Stimulated activated CD4-positive, alpha-beta T cell treated with anti-CD3 and anti-CD28 coated beads, Interleukin-15, amount 100 ng/mL, for 1 hour (primary cell): ENCODE measurements at places on chromosomes 1 and 21.

DNA sequence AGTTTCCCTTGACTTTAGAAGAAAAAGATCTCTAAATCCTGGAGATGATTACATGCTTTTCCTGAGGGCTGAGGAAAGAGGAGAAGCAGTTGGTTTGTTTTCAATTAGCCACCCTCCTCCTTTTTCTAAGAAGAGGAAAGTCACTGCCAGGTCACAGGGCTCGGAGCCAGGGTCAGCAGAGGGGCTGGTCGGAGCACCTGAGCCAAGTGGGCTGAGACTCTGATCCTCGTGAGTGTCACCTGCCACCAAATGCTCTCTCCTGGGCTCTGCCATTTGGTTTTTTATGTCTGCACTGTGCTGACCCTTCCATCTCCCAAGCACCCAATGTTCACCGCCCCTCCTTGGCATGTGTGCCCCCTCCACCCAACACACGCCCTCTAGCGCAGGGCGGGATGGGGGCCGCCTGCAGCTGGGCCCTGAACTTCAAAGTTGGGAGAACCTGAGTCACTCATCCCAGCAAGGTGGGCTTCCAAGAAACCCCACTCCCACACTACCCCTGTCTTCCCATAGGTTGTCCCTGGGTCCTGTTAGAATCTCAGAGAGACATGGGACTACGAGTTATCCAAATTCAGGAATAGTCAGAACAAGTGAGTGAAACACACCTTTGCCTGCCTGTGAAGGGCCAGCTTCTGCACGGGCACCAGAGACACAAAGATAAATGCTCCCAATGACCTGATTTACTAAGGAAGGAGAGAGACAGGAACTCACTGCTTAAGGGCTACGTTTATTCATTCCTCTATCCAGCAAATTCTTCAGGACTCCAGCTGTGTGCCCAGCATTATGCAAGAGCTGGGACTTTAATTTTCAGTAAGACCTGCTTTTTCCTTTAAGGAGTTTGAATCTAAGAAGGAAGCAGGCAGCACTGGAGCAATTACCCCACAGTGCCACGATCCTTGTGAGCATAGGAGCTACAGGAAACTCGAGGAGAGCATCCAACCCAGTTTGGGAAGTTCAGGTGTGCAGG lies 127.5 kb downstream of the RHOU start:
- DNase-seq, result no peak

DNA sequence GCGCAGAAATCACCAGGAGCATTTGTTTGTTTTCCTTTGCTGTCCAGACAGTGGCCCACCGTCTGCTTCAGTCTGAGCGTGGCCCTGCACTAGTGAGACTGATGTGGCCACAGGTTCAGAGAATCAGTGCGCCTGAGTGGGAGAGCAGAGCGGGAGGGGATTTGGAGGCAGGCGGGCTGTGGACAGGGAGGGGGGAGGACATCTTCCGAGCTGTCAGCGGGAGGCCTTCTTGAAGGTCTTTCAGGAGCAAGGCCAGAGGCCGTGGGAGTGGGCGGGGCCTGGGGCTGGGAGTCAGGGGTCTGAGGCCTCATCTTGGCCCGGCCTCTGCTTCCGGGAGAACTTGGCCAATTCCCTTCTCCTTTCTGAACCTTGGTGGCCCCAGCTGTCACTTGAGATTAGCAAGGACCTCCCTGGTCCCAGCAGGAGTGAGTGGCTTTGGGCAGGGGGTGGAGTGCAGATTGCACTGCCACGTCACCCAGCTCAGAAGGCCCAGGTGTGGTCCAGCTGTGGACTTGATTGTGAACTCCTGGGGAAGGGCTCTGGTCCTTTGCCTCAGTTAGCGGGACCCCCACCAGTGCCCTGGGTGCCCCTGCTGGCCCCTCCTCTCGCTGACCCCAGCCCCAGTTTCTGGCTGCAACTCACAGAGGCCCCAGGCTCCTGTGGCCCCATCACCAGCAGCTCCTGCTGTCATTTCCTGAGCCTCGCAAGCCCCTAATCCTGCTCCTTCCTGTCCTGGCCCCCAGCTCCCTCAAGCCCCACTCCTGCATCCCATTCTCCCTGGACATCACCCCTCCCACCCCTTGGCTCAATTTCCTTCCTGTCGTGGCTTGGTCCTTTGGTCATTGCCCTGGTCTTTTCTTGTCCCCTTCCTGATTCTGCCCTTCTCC lies 8.4 kb downstream of the TNFRSF1B start:
- no peak for DNase-seq

DNA sequence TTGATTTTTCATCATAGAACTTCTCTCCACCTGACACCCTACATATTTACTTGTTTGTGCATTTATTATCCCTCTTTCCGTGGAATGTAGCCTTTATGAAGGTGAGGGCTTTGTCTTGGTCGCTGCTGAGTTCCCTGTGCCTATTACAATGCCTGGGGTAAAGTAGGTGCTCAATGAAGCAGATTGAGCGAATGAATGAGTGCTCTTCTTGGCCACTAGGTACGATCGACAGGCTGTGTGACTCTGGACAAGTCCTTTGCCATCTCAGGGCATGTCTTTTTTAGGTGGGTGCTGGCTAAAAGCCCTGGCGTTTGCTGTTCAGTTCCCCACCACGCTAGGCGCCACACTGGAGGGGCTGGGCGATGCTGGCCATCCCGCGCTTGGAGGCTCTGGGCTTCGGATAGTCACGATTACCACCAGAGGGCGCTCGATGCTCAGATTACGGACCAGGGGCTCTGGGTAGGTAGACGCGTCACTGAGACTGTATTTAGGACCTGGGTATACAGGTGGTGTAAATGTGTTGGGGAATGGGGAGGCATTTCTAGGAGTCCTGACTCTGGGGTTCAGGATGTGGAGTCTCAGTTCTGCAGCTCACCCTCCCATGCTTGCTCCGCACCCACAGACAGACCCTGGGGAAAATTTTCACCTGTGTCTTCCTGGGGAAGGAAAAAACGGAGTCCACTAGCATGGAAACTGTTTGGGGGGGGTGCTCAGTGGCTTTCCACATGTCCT lies 71.0 kb upstream of the CSF3R start:
- DNase-seq, result peak; percentile 18

DNA sequence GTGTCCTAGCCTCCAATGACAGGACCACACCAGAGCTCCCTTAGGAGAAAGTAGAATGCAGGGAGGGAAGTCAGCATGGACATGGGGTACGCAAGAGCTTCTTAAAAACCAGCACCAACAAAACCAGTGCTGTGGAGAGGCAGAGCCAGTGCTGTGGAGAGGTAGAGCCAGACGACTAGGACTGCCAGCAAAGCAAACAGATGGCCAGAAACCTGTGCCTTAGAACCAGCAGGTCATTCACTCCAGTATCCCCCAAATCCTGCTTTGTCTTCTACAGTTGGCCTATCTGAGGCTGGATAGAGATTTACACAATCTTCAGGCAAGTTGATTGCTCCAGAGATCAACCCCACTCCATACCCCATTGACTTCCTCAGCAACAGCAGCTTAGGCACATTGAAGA lies 459.9 kb upstream of the CAMK1G start:
- DNase-seq, result no peak

DNA sequence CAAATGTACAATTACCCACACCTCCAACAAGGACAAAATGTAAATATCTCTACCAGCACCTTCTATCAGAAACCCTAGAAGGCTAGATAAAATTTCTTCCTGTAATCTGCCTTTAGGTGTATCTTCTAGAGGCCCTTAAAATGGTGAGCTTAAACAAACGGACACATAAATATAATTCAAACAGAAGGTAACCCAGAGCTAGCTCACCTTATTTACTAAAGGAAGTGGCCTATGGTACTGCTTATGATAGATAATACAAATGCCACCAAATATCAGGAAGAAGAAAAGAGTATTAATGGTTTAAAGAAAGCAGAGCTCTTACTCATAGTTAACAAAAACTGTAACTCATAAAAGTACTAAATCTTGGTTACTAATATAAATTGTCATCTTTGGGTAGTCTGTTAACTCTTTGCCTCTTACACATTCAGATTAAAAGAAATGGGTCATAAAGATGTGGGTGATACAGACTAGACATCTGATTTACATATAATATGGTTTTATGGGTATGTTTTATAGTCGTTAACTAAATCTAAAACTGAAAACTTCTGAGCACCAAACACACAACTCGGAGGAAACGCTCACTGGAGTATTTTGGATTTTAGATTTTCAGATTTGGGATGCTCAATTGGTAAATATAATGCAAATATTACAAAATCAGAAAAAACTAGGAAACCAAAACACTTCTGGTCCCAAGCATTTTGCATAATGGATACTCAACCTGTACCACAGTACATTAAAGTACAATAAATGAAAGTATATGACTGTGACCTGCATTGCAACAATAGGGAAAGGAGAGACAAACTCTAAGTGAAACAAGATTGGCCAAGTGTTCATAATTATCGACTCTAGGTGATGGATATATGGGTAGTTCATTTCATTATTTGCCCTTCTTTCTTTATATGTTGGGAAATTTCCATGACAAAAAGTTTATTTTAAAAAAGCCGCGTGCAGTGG lies 23.2 kb downstream of the TRIT1 start:
- DNase-seq, result no peak

DNA sequence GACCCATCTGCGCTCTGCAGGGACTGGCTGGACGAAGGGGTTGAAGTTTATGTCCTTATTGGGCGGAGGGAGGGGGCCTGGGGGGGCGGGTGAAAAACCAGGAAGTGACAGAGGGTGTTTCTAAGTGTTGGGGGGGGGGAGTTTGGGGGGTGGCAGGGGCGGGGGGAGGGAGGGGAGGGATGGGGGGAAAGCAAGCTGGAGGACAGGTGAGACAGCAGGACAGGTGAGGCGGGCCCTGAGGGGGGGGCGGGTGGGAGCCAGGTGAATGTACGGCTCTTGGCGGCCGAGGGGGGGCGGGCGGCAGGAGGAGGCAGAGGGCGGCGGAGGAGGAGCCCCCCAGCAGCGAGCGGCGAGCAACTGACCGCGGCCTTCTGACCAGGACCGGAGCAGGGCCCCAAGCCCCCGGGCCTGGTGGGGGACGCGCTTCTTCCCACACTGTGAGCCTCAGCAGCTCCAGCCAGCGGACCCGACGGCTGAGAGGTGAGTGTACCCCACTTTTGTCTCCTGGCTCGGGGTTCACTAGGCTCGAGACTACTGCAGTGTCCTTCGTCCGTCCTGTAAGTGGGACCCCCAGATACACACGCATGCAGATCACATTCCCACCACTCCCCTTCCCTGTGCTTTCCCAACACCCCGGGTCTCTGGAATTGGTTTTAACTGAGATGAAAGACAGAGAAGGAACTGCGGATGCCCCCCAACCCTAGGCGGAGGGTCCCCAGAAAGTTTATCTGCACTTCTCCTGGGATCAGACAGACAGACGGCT lies at the start of gene ZBTB7B:
Gene ZBTB7B (plus strand): TSS at position 339 of the 763 bp plus-strand sequence. CDS start 11,859 bp downstream, outside the sequence.
- no peak for DNase-seq

DNA sequence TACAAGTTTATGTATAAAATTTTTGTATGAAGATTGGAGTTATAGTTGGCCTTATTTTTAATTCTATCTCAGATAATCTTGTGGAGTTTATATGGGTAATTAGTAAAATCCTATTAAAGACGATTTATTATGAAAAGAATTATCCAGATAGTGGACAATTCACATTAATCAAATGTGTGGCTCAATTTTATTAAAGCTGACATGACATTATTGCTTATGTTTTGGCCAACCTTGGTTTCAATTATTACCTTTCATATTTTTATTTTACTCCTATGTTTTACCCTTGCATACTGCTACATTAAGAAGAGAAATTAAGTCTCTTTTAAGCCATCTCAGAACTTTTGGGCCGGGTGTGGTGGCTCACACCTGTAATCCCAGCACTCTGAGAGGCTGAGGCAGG lies 110.0 kb downstream of the ITSN1 start:
- DNase-seq, result no peak

- no peak for DNase-seq
Measured at GRCh38 chr21:45544449-45545235, 2.4 kb upstream of the SLC19A1 start.

DNA sequence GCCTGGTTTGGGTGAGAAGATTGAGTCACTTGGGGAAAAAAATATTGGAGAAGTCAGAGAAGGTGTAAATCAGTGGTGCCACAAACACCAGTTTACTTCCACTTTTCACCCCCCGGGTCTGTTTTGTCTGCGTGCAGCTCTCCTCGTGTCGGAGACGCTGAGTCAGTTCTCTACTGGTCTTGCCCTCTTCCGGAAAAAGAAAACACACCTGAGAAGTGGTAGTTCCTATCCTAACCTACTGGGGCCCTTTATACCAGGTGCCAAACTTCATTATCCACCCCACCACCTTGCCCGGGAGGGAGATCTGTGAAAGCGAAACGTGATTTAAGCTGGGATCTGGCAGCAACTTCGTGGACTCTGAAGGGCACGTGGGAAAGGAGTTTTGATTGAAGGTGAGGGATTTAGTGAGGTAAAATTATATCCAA lies 855 bp upstream of the IVNS1ABP start:
- peak; percentile 63 for DNase-seq

DNA sequence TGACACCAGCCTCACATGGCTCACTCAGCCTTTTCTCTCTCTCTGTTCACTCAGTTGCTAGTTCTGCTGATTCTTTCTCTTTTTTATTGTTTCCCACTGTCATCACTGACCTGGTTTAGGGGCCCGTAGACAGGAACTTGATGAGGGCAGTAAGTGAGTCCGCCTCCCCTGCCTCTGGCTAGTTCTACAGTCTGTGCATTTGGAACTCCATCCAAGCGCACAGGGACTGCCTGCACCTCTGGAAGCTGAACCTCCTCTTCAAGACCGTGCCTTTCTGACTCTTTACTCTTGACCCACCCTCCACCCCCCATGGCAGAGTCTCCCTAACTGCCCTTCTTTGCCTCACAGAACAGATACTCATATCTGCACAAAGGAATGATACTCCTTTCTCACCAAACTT lies 4.2 kb downstream of the TENT5C start:
- DNase-seq, result no peak

GRCh38 chr1:203556047-203556851 lies 62.3 kb downstream of the OPTC start:
- no peak for DNase-seq

DNA sequence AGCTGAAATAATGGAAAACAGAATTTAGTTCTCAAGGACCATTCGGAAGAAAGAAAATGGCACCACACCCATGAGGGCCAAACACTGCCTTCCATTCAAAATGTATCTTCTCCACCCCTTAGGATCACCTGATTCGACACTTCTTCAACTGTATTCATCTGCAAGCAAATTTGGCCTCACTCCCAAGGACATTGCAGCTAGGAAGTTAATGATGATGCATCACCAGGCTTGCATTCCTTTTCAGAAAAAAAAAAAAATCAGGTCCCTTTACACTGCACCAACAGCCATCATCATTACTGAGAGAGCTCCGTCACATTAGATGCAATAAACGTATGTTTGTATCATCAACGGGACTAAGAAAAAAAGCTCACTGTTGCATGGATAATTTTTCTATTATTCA lies 368.3 kb downstream of the PCP4 start:
- DNase-seq, result no peak

DNA sequence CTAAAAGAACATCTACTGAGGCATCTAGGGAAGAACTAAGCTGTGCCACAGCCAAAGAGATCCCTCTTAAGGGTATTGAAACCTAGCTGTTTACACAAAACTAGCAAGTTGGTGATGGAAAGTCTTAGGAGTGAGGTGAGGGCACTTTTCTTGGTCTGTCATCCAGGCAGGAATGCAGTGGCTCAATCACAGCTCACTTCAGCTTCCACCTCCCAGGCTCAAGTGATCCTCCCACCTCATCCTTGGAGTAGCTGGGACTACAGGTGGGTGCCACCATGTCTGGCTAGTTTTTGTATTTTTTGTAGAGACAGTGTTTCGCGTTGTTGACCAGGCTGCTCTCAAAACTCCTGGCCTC lies 2.4 kb downstream of the PLEKHO1 start:
- no peak for DNase-seq

- no peak for DNase-seq
Measured at GRCh38 chr1:80640978-80641377, 1159.8 kb upstream of the ADGRL2 start.

- no peak for DNase-seq
Measured at GRCh38 chr1:79196211-79196610, 189.7 kb upstream of the ADGRL4 start.

GRCh38 chr1:159799446-159799985 lies 2.6 kb upstream of the FCRL6 start:
- no peak for DNase-seq
